ENCODE measurements at places on chromosomes 3 and 15.
A peak's percentile ranks its signal among the peaks of the same experiment; 100 is the strongest.

DNA sequence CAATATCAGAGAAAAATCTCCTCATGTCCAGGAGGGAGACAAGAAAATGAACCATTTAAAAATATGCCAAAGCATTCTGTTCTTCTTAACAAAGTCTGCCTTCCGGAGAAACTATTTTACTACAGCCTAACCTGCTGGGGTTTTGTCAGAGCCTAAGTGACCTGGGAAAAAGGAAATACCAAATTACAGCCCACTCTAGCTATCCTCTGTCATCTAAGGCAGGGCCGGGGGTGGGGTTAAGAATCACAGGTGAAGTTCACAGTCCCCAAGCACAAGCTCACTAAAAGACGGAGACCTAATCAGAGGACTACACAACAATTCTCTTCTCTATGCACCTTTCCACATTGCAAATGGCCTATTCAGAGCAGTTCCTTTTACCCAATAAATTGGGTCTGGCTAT lies 116.6 kb downstream of the TRIM42 start:
- no peak for DNase-seq

GRCh38 chr3:20001932-20002331 lies 10.1 kb downstream of the PP2D1 start:
- no peak for DNase-seq

- no peak for DNase-seq
Measured at GRCh38 chr3:13662238-13662847, 113.4 kb downstream of the FBLN2 start.

GRCh38 chr15:63915209-63915872 lies 81.6 kb upstream of the HERC1 start:
- DNase-seq, result peak; percentile 48

DNA sequence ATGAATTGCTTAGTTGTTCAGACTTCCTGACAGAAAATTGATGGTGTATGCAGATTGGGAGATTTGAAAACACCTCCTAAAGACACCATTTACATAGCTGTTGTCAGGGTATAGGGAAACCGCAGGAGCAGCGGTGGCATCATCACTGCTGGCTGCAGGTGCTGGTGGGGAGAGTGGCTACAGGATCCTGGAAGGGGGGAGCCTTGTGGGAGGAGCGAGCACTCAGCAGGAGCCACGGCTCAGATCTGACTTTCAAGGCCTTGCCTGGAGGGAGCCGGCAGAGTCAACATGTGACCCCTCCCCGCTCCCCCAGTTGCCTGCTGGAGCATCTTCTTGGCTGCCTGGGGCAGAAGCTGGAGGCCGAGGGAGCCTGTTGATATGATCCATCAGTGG lies 26.1 kb downstream of the EDEM1 start:
- DNase-seq, result no peak

DNA sequence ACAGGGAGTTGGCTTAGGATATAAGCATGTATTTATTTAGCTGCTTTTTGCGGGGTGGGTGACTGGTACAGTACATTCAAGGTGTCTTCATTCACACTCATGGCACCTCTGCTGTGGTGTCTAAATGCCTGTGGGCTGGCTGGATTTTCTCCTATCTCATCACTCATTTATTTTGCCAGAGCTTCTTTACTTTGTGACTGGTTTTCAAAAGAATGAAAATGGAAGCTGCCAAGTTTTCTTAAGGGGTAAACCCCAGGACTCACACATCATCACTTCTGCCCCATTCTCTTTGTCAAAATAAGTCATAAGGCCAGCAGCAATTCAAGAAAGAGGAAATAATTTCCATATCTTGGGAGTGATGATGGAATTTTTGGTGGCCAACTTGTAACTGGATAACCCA lies 493.4 kb upstream of the ALCAM start:
- no peak for DNase-seq

- DNase-seq, result no peak
Measured at GRCh38 chr3:146903927-146904326, 298.8 kb upstream of the PLSCR5 start.

- no peak for DNase-seq
Measured at GRCh38 chr3:191768421-191768820, 307.5 kb downstream of the PYDC2 start.

DNA sequence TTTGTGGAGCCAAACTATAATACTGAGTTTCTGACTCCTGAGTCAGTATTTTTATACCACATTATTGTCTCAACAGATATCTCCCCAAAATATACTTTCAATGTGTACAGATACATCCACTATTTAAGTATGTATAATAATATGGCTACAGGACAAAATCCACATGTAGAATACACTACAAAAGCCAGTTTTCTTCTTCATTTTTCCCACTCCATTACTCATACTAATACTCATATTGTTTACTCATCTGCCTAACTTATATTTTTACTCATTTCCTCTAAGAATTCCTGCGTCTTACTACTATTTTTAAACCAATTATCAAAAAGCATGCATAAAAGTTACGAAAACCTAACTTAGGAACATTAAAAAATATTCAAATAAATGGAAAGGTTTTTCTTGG lies 440.8 kb downstream of the ZNF385D start:
- DNase-seq, result no peak

DNA sequence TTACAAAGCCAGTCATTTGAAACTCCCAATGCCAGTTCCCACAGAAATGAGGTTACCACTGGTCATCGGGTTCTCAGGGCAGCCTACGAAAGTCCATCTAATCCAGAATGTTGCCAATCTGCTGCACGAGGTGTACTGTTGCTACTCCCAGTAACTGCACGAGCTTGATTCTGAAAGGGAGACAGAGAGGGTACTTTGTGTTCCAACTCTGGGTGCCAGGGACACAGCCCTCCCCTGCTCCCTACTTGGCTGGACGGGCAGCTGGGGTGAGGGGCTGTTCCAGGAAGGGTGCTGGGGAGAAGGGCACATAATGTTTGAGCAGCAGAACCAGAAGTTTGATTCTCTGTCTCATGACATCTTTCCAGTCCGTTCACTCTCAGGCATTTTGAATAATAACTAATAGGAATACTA lies 27.1 kb upstream of the OSBPL11 start:
- DNase-seq, result no peak

GRCh38 chr3:177905173-177906125 lies 630.8 kb upstream of the KCNMB2 start:
- DNase-seq, result no peak

DNA sequence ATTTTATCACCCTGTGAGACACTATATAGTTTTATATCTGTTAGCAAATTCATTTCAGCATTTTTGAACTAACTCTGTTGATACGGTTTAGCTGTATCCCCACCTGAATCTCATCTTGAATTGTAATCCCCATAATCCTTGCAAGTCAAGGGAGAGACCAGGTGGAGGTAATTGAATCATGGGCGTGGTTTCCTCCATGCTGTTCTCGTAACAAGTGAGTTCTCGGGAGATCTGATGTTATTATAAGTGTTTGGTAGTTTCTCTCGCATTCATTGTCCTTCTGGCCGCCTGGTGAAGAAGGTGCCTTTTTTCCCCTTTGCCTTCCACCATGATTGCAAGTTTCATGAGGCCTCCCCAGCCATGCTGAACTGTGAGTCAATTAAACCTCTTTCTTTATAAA lies 53.2 kb upstream of the TMC3 start:
- DNase-seq, result no peak

- DNase-seq, result no peak
Measured at GRCh38 chr15:31550211-31550977, 223.8 kb downstream of the KLF13 start.

DNA sequence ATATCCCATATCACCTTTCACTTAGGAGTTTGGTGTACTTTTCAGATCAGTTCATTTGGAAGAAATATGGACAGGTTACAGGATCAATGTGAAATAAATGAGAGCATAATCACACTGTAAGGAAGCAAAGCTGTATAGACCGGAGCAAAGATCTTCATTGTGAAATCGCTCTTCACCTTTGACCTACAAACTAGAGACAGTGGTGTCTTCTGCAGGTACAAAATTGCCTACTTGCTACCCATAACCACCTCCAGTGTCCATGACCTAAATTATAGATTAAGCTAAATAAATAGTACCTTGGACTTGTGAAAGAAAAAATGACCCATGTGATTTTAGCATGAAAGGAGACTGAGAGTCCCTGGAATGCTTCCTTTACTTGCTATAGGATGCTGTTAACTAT lies 379.5 kb upstream of the SUCLG2 start:
- no peak for DNase-seq

DNA sequence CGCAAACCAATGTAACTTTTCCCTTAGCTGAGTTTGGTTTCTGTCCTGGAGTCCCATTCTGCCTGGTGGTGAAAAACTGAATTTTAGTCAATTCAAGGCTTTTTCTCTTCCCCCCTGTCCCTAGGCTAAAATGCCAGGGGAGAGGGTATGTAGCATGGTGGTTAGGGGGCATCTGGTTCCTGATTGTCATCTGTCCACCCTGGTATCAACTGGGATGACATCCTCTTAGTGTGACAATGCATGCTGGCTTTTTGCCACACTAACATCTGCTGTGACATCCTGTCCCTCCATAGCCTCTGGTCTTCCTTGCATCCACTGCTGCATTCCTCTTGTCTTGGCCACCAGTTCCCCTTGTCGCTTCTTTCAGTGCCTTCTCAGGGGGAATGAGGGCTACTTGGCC lies 73.7 kb downstream of the ABHD5 start:
- no peak for DNase-seq

DNA sequence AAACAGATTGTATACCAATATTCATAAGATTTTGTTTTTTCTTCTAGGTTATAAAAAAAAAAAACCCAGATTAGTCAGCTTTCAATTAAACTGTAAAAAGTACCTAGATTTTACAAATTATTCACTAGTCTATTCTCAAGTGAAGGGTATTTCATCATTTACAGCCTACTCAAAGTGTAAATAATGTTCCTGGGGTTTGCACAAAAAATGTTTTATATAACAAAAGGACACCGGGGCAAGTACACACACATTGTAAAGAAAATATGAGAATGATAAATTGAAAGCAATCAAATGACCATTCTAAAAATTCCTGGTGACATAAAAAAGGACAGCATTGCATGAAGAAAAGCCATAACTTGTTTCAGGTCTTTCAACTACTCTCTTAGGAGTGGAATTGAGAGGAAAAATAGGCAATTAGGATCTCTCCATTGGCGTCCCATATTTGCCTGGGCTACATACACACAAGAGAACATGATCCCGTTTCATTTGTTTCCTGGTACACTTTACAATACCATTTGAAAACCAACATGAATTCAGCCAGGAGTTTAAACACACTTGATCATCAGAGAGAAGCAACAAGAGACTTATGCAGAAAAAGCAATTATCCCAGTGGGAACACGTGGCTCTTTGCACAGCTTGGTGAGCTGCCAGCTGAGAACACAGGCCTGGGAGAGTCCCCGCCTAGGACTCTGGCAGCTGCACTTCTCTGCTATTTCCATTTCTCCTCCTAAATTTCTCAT lies 1039.2 kb downstream of the ROBO1 start:
- DNase-seq, result no peak

DNA sequence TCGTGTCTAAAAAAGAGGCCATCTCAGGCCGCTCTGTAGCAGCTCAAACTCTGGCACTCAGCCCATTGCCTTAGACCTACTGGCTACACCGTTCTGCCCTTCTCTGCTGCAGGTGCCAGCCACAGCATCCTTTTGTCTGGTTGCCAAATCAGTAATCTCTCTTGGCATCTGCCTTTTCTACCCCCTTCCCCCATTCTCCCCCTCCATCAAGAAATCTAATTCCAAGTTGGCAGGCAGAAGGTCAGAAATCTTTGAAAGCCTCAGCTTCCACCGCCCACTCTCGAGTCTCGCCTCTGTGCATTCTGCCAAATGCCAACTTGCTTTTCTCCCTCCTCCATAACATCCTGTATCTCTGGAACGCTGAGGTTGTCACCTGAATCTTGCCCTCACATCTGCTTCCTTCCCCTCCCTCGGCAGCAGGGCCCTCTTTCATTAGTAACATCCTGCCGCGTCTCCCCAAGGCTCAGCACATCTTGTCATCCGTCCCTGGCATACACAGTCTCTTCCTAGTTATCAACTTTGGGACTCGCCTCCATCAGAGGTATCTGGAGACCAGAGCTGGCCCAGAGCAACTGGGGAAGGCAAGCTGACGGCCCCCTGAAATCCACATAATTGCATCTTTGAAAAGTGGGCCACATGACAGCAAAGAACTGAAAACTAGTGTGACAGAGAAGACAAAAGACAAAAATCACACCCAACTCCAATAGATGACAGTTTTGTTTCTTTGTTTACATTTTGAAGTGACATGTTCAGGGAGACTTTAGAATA lies 312.0 kb upstream of the CCDC54 start:
- DNase-seq, result no peak

DNA sequence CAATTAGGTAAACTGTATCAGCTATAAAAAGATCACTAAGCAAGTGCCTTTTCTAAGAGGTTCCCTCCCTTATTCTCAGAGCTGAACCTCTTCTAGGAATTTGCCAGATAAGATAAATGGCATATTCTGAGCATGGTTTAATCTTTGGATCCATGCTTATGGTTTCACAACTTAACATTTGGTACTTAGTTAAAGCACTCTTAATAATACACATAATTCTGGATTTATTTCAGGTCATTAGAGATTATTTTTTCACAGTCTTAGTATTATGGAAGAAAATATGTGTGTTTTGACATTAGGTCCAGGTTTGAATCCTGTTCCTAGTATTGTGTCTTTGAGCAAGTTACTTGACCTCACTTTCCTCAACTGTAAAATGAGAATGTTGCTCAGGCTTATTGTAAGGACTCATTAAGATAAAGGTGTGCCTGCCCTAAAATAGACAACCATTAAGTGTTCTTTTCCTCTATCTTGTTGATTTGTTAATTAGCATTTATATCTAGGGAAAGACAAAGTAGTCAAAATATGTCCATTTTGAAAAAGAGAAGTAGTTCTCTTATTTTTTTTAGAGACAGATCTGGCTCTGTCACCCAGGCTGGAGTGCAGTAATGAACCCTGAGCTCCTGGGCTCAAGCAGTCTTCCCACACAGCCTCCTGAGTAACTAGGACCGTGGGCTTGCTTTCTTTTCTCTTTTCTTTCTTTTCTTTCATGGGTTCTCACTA lies 43.4 kb downstream of the TSC22D2 start:
- DNase-seq, result no peak

GRCh38 chr3:175502155-175502554 lies 643.0 kb downstream of the NAALADL2 start:
- no peak for DNase-seq

DNA sequence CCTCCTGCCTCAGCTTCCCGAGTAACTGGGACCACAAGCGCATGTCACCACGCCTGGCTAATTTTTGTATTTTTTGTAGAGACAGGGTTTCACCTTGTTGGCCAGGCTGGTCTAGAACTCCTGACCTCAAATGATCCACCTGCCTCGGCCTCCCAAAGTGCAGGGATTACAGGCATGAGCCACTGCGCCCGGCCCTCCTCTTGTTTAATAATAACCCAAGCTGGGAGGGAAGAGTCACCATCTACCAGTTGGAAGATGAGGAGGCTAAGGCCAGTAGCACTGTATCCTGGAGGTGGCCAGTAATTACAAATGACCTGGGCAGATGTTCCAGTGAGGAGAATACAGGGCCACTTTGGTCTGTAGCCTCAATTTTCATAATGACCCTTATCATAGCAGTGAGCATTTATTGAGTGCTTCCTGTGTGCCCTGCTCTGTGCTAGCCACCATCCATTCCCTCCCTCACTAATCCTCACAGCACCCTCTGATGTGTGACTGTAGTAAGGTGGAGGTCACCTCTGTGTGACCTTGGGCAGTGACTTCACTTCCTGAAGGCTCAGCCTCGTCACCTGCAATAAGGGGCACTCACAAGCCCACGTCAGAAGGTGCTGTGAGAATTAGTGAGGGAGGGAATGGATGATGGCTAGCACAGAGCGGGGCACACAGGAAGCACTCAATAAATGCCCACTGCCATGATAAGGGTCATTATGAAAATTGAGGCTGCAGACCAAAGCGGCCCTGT lies 64.2 kb downstream of the ABTB1 start:
- DNase-seq, result no peak

- no peak for DNase-seq
Measured at GRCh38 chr3:101518421-101518871, 5.4 kb upstream of the SENP7 start.

- DNase-seq, result no peak
Measured at GRCh38 chr3:34696831-34697230, 898.4 kb downstream of the PDCD6IP start.
